ENCODE measurements at places on chromosomes 5 and 9.
A peak's percentile ranks its signal among the peaks of the same experiment; 100 is the strongest.

GRCh38 chr9:126628146-126628545 is 14.4 kb downstream of the LMX1B start:
- DNase-seq: no peak

DNA sequence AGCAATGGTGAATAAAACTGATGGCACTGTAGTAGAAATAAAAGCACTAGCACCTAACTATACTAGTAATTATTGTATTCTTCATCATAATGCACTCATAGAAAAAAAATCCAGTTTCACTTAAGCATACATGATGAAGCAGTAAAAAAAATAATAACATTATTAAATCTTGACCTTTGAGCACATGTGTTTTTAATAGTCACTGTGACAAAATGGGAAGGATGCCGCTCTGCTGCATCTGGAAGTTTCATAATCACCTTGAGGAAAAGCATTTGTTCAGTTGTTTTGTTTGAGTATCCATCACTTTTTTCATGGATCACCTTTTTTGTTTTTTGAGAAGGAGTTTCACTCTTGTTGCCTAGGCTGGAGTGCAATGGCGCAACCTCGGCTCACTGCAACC is 13.2 kb downstream of the OR2K2 start:
- DNase-seq: no peak

GRCh38 chr5:93349613-93350012 is 231.4 kb downstream of the NR2F1-AS1 start:
- no peak for DNase-seq

DNA sequence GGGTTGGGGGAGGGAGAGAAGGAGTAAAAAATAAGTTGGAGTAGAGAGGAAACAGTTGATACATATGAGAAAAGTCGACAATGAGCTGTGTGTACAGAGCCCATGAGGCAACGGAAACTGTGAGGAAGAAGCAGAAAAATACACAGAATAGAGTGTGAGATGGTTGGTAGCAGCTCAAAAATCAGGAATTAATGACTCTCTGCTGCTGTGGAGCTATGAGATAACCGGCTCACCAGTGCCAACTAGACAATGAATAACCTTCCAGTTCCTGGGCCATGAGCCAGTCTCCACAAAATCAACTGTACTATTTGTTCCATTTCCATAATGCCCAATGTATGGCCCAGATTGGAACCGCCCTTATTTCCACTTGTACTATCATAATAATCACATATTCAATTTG is 53.1 kb upstream of the NREP start:
- DNase-seq: no peak

GRCh38 chr5:150804388-150804787 is 25.8 kb downstream of the SMIM3 start:
- no peak for DNase-seq

- no peak for DNase-seq
These were observed 43.6 kb upstream of the CRB2 start for GRCh38 chr9:123312306-123312877.

DNA sequence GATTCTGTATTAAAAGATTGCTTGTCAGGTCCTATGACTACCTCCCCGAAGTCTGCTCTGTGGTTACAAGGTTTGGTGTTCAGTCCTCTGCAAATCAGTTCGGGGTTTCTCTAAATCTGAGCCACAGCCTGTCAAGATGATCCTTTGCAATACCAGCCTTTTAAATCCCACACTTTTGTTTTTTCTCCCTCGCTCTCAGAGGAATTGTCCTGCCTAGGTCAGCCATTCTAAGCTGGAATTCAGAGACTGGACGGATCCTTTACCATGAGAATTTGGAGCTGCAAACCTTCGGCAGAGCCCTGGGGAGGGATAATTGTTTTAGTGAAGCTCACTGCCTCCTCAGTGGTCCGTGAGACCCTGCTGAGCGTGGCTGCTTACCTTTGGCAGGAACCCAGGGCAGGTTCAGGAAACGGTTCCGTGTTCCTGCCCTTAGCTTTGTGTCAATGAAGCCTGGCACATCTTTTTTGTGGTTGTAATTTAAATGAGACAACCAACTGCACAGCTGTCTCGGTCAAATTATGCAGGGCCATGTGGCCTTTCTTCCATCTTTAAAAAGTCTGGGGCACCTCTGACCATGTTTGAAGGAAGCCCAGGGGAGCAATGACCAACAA is 47.2 kb downstream of the EBF1 start:
- peak; percentile 45 for DNase-seq

DNA sequence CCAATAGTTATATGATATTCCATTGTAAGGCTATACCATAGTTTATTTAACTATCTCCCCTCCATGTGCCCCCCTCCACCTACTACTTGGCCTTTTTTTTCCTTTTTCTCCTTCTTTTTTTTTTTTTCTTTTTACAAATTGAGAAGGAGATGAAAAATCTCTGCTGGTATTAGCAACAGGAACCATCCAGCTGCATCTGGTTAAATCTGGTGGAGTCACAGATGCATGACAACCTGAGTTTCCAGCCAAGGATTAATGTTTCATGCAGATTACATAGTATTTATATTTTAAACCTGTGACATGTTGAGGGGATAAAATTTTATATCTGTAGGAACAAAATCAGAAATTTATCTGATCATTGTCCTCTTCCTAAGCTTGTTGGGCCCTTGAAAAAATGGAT is 128.5 kb upstream of the IQGAP2 start:
- DNase-seq: no peak

- no peak for DNase-seq
These were observed 71.0 kb upstream of the TARS1 start for GRCh38 chr5:33369485-33370465.

DNA sequence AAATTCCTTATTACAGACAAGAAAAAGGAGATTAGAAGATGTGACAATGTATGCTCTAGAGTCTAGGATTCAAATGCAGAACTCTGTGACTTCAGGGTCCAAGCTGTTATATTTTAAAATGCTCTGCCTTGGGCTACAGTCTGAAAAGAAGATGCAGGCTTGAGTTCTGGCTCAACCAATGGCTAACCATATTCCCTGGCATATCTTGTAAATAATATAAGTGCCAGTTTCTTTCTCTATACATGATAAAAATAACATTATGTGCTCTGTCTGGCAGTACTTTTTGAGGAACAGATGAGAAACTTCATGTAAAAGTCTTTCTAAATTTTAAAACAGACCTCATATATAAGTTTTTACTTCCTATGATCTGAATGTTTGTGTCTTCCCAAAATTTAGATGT is 926.5 kb upstream of the CDH6 start:
- DNase-seq: no peak

GRCh38 chr5:142427015-142427364 is 102.2 kb upstream of the SPRY4 start:
- no peak for DNase-seq

DNA sequence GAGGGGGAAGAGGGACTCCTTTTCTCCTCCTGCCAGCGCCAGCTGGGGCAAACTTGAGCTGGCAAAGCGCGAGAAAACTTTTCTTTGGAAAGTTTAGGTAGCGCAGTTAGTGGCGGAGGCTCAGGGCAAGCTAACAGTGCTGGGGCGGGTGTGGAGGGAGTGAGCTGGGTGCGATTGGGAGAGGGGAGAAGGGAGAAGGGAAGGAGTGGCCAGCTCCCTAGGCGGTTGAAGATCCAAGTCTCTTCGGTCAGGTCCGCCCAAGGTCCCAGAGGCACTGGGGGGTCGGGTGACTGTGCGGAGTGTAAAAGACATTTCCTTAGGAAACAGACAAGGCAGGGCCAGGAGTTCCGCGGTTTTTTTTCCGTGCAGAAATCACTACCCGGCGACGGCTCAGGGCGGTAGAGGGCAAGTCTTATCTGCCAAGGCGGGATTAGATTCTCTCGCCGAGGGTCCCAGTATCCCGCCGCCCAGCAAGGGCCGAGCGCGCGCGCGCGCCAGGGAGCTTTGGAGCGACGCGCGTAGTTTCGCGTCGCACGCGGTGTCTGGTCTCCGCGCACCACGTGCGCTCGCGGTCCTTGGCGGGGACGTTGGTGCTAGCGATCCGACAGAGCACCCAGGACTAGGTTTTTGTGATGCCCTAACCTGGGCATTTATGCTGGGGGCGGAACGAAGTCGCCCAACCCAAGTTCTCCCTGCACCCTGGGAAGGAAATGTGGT is 33.6 kb upstream of the NFIB start:
- peak; percentile 86 for DNase-seq

GRCh38 chr9:126676102-126676684 is 62.5 kb downstream of the LMX1B start:
- DNase-seq: no peak

DNA sequence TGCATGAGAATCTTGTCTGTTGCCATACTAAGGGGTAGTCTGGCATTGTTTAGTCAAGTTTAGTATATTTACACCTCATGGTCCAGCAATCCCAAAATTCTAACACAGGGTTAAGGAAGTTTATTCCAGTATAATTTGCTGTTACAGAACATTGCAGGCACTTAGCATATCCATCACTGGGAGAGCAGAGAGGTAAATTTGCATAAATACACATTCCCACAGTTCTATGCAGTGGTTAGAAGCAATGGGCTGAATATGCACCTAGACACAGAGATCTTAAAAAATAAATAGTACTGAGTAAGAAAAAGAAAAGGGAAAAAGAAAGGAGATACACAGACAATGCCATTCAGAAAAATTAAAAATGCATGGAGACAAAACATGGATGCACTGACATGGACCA is 692.3 kb upstream of the MEF2C start:
- no peak for DNase-seq

GRCh38 chr9:93730648-93731047 is 154.3 kb downstream of the PHF2 start:
- DNase-seq: no peak

- no peak for DNase-seq
These were observed 19.5 kb upstream of the CRB2 start for GRCh38 chr9:123336449-123336848.

DNA sequence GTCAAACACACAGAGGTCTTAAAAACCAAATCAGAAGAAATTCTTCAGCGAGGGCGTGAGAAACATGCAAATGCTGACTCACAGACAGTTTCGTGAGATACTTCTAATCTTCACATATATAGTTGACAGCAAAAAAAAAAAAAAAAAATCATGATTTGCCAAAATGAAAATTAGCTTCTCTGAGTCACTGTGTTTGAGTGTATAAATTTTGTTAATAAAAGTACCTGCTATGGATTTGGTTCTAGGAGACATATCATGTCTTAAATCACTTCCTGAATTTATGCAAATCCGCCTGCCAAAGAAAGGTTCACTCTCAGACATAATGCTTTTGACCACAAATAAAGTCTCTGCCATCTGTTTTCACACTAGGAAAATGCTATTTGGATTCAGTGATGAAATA is 114.3 kb downstream of the SLC1A3 start:
- DNase-seq: no peak

GRCh38 chr9:115043632-115044031 is 74.3 kb downstream of the TNC start:
- no peak for DNase-seq

GRCh38 chr5:142549834-142550233 is 136.1 kb downstream of the FGF1 start:
- DNase-seq: no peak

DNA sequence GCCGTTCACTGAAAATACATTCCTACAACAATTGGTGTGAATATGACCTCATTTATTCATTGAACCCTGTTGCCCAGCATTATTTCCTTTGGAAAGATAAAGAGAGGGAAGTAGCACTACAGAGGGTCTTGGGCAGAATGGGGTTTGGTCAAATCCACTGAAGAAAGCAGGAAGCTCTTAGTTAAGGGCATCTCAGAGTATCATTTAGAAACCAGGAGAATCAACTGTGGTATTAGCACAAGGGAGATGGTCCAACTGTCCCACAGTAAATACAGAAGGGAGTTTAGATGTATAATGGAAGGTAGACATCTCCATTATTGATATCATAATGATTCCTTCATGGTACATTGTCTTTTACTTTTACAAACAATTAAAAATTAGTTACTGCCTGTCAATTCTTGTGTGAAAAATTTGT is 47.1 kb downstream of the LIX1 start:
- no peak for DNase-seq

GRCh38 chr5:53994148-53994547 is 316.2 kb downstream of the ARL15 start:
- no peak for DNase-seq

- no peak for DNase-seq
These were observed 47.7 kb downstream of the LHFPL2 start for GRCh38 chr5:78600687-78601414.

- DNase-seq: no peak
These were observed 218.7 kb downstream of the NFIB start for GRCh38 chr9:14095277-14095676.

DNA sequence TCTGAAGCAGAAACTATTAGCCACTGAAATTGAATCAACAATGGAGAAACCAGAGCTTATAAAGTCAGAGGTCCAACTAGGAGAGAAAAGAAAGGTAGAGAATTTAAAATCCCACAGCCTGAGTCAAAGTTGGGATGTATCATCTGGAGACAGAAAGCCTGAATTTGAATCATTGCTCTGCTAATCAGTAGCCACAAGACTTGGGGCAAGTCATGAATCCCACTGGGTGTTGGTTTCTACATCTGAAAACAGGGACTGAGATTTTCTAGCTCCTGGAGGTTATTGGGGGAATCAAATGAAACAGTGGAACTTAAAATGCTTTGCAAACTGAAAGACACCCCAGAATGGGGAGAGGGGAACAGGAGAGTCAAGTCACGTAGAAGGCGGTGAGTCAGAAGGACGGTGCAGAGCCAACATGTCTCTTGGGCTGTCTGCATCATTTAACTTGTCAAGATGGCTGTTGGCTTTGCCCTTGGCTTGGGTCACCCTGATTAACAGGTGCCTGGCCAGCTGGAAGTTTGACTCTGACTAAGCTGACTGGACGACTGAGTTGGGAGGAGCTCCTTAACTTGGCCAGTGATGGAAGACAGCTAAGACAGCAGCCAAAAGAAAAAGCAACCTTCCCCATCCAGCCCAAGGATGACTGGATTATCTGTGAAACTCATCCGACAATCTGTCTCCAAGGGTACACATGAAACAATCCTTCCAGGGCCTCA is 60.6 kb upstream of the ADRA1B start:
- DNase-seq: no peak

DNA sequence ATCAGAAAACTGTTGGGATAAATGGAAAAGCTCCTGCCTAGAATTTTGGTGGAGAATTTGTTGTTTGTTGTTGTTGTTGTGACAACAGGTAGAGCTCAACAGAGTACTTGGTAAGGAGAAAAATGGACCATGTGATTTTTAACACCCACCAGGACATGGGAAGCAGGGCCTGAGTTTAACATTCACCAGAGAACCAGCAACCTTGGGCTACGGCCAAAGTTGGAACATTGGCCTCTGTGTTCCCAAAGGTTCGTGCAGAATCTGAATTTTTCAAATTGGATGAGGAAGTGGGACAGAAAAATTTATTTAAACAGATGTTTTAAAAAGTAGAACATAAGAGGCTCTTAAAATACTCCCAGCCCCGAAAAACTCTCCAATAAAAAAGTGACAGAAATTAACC is 127.0 kb downstream of the GNA14 start:
- peak; percentile 68 for DNase-seq
